ENCODE measurements at places on chromosomes 6 and 20.

GRCh38 chr20:36214684-36215256 is 21.5 kb upstream of the AAR2 start:
- no peak for DNase-seq

GRCh38 chr20:25486377-25486776 is 78.9 kb downstream of the GINS1 start:
- DNase-seq = no peak

GRCh38 chr6:136136274-136136673 is 113.8 kb downstream of the MTFR2 start:
- no peak for DNase-seq

- no peak for DNase-seq
Observed at GRCh38 chr6:65149841-65150240, 557.2 kb downstream of the EYS start.

- no peak for DNase-seq
Observed at GRCh38 chr6:111748231-111748647, 125.0 kb downstream of the FYN start.

DNA sequence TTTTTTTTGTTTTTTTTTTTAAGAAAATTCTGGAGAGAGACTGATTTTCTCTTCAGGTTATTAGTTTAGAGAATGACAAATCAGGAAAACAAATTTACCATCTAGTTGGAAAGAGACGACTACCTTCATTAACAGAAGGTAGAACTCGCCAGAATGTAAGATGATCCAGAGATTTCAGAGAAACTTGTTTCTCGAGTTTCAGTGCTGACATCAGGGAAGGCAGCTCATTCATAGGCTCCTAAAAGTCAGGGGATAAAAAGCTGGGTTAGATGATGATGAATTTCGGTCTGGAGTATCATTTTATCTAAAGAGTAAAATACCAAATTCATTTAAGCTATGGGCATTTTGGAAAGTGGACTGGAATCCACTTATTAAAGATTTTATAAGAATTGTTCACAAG is 27.9 kb downstream of the ZNF334 start:
- no peak for DNase-seq

GRCh38 chr6:25583099-25583498 is 68.9 kb upstream of the SCGN start:
- DNase-seq = no peak

GRCh38 chr6:136963259-136963658 is 41.2 kb downstream of the SLC35D3 start:
- DNase-seq = no peak

DNA sequence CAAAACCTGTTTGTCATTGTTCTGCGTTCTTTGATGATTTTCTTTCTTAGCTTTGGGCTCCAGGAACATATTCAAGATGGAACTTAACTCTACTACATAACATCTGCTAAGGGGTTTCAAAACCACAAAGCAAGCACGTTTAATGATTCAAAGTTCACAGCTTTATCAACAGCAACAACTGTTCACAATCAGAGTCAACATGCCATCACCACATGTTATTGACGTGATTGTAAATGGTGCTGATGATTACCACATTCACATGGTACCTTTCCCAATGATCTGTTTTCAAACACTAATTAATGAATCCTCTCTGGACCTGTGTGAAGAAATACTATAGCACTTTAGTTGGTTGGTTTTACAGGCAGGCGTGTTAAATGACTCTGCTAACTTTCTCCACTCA is 180.6 kb upstream of the CEP162 start:
- no peak for DNase-seq

DNA sequence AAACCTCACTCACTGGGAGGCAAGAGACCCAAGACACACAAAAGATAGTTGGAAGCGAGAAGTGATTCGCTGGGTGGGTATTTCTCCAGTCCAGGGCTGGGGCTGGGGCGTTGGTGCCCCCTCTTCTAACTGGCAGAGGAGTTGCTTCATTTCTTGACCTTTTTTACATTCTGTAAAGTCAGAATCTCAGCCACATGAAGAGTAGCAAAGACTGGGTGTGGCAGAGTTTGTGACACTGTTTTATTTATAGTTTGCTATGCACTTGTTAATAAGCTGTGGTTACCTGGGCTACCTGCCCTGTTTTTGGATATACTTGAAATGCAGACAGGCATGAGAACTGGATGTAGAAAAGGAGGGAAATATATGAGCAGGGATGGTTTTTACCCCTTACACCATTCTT is 42.3 kb downstream of the IL20RA start:
- DNase-seq = no peak

DNA sequence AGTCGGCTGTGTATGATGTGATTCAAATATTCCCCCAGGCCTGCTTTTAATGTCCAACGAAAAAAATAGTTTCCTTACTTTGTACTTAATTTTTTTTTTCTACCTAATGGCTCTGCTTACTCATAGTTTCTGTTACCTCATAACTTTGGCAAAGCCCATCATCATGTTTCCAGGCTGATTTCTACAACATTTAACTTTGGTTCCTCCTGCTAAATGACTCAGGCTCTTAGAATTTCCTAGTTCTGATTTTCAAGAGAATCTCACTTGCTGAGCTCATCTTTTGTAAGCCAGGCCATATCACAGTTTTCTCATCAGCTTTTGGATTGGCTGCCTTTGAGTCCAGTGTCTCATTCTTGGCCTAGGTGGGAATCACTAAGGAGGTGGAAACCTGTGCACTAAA is 323.1 kb downstream of the HDGFL1 start:
- no peak for DNase-seq

- no peak for DNase-seq
Observed at GRCh38 chr6:19342616-19343015, 494.6 kb upstream of the ID4 start.

DNA sequence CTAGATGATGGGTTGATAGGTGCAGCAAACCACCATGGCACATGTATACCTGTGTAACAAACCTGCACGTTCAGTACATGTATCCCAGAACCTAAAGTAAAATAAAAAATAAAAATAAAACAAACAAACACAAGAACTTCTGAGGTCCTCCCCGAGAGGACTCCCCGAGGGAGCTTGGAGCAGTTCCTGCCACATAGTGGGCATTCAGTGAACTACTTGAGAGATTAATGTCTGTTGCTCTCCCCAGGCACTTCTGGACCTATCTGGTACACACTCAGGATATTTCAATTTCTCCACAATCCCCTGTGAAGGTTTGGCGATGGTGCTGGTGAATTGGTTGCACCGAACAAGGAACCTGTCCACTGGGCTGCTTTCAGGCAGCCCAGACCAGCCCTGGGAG is 311.2 kb downstream of the ESR1 start:
- DNase-seq = no peak

DNA sequence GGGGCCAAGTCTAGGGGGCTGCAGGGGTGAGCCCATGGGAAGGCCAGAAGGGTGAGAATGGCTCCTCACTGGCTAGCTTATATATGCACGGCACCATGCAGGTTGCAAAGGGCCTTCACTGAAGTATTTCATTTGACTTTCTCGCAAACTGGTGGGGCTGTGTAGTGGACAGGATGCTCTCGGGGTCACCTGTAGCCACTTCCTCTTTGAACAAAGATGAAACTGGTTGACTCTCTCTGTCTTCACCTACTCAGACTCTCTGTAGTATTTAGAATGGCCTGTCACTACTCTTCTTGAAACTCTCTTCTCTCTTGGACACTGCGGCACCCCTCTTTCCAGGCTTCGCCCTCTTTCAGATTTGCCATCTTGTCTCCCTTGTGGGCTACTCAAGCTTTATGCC is 560.5 kb downstream of the PKHD1 start:
- DNase-seq = no peak

Measured in right atrium auricular region (tissue), 2 donors.